Cerebellum (tissue), 4 donors: ENCODE measurements at places on chromosomes 4 and X. TPM values are rescaled to one million over a fixed set of nuclear protein-coding genes. Genes with fewer than 3 reads are reported as not detected.

The P2RY4 gene
- 0.54 TPM for total RNA-seq

The OPRPN gene
- not detected for total RNA-seq

The DRP2 gene
- 8.1 TPM for total RNA-seq

The APEX2 gene
- 2.8 TPM for total RNA-seq

The PTCHD1 gene
- total RNA-seq: 10.6 TPM

The GALNTL6 gene
- total RNA-seq: 51.1 TPM

The CXCL10 gene
- total RNA-seq: 0.27 TPM

The ANK2 gene
- 333 TPM for total RNA-seq

The MAGEA10 gene
- not detected for total RNA-seq

The TDO2 gene
- total RNA-seq: not detected
